DND-41 (cell line): ENCODE measurements at places on chromosomes 12 and 14.

DNA sequence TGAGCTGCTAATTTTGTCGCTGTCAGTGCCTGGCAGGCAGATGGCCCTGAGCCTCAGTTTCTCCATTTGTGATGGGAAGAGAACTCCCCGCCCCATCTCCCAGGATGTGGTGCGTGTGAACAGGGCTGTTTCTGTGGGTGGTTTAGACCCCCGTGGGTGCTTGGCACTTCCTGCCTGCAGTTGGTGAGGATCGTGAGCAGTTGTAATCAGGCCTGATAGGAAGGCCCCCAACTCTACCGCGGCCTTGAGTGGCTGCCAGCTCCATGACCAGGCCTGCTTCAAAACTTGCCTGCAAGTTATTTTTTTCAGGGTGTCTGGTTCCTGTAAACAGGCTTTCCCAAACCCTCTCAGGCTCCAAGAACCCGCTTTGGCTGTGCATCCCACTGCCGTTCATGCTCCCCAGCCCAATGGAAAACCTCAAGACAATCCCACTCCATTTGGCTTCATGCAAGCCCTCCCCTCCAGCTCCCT, 138.4 kb downstream of the ZFP36L1 start:
- H3K4me3 ChIP-seq: no peak overlapping the region
- peak; percentile 30 for DNase-seq
- H3K36me3 ChIP-seq: no peaks in the 10 kb centered on the region
- no peaks in the 10 kb centered on the region for H3K27me3 ChIP-seq
- H3K27ac ChIP-seq: peak overlapping the region; percentile 6; the same call in 1 of the 2 replicates

- no peaks in the 10 kb centered on the region for H3K4me1 ChIP-seq
- H3K27ac ChIP-seq: no peak overlapping the region
- H3K36me3 ChIP-seq: no peaks in the 10 kb centered on the region
- no peak overlapping the region for H3K4me3 ChIP-seq
- DNase-seq: no peak
- no peaks in the 10 kb centered on the region for H3K27me3 ChIP-seq
These were observed 125.9 kb upstream of the GARIN6 start for GRCh38 chr12:99521664-99522063.

DNA sequence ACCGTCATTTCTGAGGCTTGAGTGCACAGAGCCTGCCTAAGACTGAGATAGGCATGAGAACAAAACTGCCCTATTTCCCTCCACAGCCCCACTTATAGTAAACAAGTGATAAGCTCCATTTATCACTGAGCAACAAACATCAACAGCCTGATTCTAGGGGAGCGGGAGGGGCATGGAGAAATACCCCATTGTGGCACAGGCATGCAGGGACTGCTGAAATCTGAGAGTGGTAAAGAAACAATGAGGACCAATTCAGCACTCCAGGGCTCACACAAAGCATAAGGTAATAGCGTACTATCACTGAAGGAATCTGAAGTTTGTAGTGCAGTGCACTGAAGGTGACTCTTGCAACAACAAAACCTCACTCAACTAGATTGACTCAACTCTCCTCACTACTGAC, 186.7 kb downstream of the ANO2 start:
- H3K4me1 ChIP-seq: no peaks in the 10 kb centered on the region
- H3K36me3 ChIP-seq: no peaks in the 10 kb centered on the region
- H3K4me3 ChIP-seq: no peak overlapping the region
- no peak for DNase-seq
- no peak overlapping the region for H3K27ac ChIP-seq
- peaks cover 14% of the 10 kb centered on the region for H3K27me3 ChIP-seq

- H3K27me3 ChIP-seq: no peaks in the 10 kb centered on the region
- peaks cover 49% of the 10 kb centered on the region for H3K36me3 ChIP-seq
- H3K4me1 ChIP-seq: no peaks in the 10 kb centered on the region
- H3K27ac ChIP-seq: no peak overlapping the region
These were observed 106.2 kb downstream of the CRACR2A start for GRCh38 chr12:3646561-3647241.

- H3K4me1 ChIP-seq: peaks cover 21% of the 10 kb centered on the region
- H3K27me3 ChIP-seq: peaks cover 8% of the 10 kb centered on the region
- no peaks in the 10 kb centered on the region for H3K36me3 ChIP-seq
- no peak for DNase-seq
These were observed 2.7 kb downstream of the PPP4R4 start for GRCh38 chr14:94176808-94177207.

DNA sequence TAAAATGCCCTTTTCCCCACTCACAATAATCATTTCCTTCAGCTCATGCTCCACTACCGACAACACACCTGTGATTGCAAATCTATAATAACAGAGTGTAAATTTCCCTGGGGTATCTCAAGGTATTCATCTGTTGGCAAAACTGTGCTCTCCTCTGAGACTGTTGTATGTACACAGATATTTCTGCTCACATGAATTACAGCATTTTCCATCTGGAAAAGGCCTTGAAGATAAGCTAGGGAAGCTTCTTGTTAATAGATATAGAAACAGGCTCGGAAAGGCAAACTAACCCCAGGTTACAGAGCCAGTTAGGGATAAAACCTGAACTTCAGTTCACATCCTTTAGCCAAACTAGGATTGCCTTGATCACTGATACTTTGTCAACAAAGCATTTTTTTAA, 210.4 kb upstream of the KRR1 start:
- no peak for DNase-seq
- peak overlapping the region; percentile 81 for H3K27ac ChIP-seq
- peaks cover 34% of the 10 kb centered on the region for H3K4me1 ChIP-seq
- H3K36me3 ChIP-seq: no peaks in the 10 kb centered on the region
- H3K4me3 ChIP-seq: no peak overlapping the region
